Fibroblast of lung (primary cell): ENCODE measurements at places on chromosomes 1 and 21. TPM values are rescaled to one million over a fixed set of nuclear protein-coding genes. Genes with fewer than 3 reads are reported as not detected.
A peak's percentile ranks its signal among the peaks of the same experiment; 100 is the strongest.

Gene SPRR1B
- not detected in 2 replicates for total RNA-seq

Gene SMPDL3B
- 0.17 and 0.26 TPM in 2 replicates for total RNA-seq

Gene NTMT2
- not detected in 2 replicates for total RNA-seq

Gene RGS8
- total RNA-seq, result not detected in 2 replicates

DNA sequence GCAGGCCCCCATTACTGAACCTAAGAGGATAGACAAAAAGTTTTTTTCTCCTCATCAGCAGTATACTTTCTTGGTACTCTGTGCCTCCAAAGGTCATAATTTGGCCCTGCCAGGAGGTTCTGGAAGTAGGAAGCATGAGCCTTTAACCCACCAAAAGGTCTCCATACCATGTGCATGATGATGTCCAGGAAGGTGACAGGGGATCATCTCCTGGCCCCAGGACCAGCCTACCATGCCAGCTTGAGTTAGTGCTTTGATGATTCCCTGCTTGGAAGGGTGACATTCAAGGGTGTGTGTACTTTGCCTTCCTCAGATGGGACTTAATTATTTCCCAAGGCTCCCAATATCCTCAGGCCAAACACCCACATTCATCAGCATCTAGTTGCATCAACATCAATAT lies 6.3 kb upstream of the SPRR1A start:
- no peaks in the 10 kb centered on the region for H3K4me1 ChIP-seq
- no peak overlapping the region for H3K27ac ChIP-seq
- no peak overlapping the region for H3K4me3 ChIP-seq
- H3K27me3 ChIP-seq, result no peaks in the 10 kb centered on the region
- no peak for DNase-seq
- no peaks in the 10 kb centered on the region for H3K36me3 ChIP-seq

GRCh38 chr1:205748403-205749233 lies 1.4 kb downstream of the NUCKS1 start:
- H3K4me1 ChIP-seq, result peaks cover 5% of the 10 kb centered on the region
- peak overlapping the region; percentile 93 for H3K27ac ChIP-seq
- no peaks in the 10 kb centered on the region for H3K36me3 ChIP-seq
- peak; percentile 86 for DNase-seq
- no peaks in the 10 kb centered on the region for H3K27me3 ChIP-seq

GRCh38 chr1:216765346-216766300 lies 42.4 kb upstream of the ESRRG start:
- H3K4me3 ChIP-seq, result no peak overlapping the region
- no peak overlapping the region for H3K27ac ChIP-seq
- no peak for DNase-seq

DNA sequence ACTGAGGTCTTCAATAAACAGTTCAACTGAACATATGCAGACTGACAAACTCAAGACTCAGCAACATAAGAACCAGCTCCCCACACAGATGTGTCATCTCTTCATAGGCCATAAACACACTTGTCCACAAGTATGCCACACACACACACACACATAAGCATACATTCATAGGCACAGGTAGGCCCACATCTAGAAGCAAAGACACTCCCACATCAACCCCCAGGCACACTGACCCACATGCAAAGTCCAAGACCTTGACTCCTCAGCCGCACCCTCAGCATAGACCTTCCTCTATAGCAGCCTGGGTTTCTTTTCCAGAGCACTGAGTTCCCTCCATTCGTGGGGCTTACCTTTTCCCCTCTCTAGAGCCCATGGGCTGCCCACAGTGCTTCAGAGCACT lies 1.4 kb downstream of the LAD1 start:
- H3K4me3 ChIP-seq, result no peak overlapping the region
- no peak for DNase-seq
- no peak overlapping the region for H3K27ac ChIP-seq
- peaks cover 55% of the 10 kb centered on the region for H3K27me3 ChIP-seq
- H3K4me1 ChIP-seq, result no peaks in the 10 kb centered on the region
- H3K36me3 ChIP-seq, result no peaks in the 10 kb centered on the region
